ENCODE measurements at places on chromosomes 1 and 21.

DNA sequence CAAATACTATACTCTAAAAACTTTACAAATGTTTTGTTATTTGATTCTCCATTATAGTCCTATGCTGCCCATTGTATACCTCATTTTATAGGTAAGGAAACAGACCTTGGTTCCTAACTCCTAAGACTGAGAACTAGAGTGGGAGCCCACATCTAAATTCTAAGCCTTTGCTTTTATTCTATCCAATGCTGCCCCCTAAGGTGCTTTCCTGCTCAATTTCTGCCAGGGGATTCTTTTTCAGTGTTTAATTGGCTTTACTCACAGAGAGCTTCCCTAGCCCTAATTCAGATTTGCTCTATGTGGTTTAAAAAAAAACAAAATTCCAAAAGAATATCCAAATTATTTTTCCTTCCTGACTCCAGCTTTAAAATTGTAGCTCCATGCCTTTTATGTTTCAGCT, 64.5 kb downstream of the KIF14 start:
- no peak for DNase-seq

DNA sequence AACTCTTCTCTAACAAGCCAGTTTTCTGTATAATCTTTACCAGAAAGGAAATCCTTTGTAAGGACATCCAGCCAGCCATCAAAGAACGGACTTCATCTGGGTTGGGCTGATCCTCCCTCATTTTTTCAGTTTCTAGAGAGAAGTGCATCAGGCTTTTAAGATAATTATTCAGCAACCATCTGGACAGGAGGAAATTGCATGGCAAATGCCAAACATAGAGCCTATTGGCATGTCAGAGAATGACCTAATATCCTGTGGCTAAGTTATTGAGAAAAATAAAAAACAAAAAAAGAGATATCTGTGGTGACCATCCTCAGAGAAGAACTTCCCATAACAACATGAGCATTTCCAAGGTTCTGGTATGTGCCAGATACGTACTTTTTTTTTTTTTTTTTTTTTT, 74.9 kb upstream of the BEND5 start:
- DNase-seq: peak; percentile 80

- peak; percentile 12 for DNase-seq
Measured at GRCh38 chr1:27668808-27669723, 2.9 kb downstream of the IFI6 start.

- DNase-seq: peak; percentile 97
Measured at GRCh38 chr1:3312898-3313575, 141.4 kb upstream of the ARHGEF16 start.

- DNase-seq: no peak
Measured at GRCh38 chr1:183291802-183292514, 105.9 kb downstream of the LAMC2 start.

GRCh38 chr21:27269644-27270043, 302.8 kb upstream of the ADAMTS5 start:
- DNase-seq: peak; percentile 89

GRCh38 chr1:27413004-27413403, 20.6 kb downstream of the GPR3 start:
- peak; percentile 14 for DNase-seq

DNA sequence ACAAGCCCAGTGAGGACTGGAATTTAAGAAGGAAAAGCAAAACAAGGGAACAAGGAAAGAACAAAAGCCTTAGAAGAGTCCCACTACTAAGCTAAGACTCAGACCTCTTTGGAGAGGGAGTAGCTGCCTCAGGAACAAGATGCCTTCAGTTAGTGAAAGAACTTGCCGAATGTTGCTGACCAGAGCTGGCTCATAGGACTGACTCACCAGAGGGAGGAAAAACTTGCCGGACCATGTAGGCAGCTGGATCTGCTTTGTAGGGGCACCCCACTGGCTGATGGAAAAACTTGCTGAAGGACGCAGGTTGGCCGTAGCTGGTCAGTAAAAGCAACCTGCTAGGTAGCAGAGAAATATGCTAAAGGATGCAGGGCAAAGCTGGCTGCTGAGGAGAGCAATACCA, 15.3 kb upstream of the ZSWIM5 start:
- no peak for DNase-seq

DNA sequence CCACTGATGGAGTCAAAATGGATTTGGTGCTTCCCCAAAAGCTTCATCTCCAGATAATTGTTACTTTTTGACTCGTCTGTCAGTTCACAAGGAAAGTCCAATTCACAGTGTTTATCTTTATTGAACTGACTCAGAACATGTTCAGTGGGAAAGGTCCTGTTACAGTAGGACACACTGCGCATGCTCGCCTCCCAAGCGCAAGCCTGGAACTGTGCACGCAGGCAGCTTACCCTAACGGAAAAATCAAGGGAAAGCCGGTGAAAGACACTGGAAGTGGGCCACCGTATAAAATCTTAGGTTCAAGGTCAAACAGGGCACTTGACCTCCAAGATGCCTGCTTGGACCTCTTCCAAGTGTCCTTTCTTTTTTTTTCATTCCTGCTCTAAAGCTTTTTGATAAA, 174.6 kb downstream of the USP25 start:
- DNase-seq: no peak

- DNase-seq: no peak
Measured at GRCh38 chr1:29801561-29801973, 565.2 kb downstream of the PTPRU start.

DNA sequence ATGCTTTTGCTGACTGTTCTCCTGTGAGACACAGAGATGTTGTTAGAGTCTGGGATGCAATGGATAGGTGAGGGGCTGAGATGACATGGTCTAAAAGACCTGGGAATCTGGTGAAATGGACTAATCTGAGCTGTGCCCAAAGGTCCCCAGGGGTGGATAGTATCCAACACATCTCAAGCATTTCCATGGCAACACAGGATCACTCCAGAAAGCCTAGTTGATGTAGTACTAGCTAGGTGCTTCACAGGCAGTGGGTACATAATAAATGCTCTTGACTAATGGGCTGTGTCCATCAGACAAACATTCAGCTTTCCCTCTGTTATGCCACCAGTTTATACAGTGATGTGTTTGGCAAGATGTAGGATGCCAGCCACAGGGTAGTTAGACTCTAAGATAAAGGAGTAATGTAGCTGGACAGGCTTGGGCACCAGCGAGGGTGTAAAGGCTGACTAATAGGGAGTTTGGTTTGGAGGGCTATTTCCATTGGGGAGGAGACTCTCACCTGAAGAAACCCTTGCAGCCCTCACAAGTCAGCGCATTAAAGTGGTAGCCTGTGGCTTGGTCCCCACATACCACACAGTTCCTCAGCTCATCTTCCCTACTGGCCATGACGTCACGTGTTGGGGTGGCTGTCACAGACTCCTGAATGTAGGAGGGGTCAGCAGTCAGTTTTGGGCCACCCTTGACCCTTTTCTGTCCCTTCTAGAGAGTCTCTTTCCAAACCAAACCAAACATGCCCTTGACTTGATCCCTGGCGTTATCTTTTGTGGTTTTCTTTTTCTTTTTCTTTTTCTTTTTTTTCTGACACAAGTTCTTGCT, 1.8 kb downstream of the NR1I3 start:
- DNase-seq: no peak

DNA sequence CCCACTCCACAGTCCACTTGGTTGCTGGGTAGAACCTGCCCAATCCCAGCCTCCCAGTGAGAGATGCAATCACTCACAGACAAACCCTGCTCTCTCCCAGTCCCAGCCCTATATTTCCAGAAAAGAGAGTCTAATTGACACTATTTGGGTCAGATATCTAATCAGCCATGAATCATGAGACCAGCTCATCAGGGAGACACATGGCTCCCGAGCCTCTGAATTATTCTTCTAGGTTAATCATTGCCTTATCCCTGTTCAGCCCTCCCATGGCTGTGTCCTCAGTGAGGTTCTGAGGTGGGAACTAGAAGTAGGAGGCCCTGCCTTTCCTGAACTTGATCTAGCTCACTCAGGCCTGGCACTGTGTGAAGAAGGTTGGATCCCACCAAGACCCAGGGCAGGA, 49.9 kb upstream of the ZC3H12A start:
- no peak for DNase-seq

DNA sequence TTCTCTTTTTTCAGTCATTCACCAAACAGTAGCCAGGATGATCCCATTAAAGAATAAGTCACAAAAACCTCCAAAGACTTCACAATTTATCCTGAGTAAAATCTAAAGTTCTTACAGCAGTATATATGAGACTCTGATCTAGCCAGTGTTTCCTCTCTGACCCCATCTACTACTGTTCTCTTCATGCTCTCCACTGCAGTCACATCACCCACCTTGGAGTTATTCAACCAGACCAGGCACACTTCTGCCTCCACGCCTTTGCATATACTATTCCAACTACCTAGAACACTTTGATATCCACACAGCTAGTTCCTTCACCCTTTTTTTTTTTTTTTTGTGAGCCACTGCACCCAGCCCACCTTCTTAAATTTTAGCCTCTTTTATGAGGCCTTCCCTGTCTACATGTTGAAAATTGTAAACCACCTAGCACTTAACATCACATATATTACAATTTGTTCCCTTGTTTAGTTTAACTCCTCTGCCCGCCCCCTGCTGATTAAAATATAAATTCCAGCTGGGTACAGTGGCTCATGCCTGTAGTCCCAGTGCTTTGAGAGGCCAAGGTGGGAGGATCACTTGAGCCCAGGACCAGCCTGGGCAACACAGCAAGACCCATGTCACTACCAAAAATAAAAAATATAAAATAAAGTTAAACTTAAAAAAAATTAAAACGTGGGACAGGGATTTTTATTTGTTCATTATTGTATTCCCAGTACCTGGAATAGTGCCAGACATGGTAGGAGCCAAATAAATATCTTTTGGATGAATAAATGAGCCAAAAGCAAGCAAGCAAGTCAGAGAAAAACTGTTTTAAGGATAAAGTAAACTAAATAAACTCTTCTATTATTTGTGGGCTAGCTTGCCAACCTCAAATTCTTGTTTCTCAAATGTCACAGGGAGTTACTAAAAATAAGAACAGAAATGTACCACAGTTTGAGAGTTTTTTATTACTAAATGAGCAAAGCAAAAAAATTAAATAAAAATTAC, 35.2 kb upstream of the MUTYH start:
- no peak for DNase-seq

GRCh38 chr21:26844258-26845065, 747 bp downstream of the ADAMTS1 start:
- no peak for DNase-seq

DNA sequence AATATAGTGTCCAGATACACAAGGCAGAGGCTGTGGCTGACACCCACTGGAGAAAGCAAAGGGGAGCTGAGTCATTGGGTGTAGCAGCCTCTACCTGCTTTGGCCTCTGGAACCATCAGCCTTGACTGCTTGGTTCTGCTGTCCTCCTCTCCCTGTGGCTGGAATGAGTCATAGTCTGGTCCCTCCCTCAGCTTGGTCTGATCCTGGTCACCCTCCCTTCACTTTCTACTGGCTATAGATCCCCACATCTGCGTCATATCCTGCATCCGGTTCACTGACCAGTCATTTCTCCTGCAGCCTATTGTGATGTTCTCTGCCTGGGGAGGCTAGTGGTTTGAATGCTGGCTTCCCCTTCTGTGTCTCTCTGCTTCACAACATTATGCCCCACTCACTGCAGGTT, 372.8 kb upstream of the DAB1 start:
- DNase-seq: no peak

DNA sequence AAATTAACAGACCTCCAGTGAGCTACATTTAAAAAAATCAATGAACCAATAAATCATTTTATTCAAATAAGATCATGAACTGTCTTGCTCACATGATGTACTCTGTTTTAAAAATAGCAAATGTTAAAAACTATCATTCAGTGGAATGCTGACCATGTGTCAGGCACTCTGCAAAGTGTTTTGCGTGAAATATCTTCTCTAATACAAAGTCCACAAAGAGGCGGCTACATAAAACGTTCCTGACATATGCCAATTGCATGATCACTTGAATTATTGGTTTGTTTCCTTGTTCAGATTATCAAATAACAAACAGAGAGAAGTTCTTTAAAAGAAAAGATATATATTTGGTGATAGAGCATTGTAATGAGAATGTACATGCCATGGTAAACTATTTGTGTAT, 10.7 kb downstream of the FMO2 start:
- no peak for DNase-seq

GRCh38 chr1:169043823-169044222, 62.7 kb upstream of the ATP1B1 start:
- no peak for DNase-seq

DNA sequence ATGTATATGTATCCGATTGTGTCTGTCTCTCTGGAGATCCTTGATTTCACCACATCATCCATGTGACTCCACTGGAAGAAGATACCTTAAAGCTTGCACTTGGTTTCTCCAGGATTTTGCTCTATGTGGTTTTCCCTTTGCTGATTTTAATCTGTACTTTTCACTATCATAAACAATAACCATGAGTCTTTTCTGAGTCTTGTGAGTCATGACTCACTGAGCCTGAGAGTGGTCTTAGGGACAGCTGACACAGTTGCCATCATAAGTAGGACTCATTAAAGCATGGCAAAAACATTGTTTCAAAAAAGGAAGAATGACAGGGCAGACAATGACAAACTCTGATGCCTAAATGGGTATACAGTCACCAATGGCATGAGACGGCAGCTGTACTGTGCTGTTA, 226.2 kb downstream of the AKT3 start:
- no peak for DNase-seq

GRCh38 chr1:39980555-39981313, 25.8 kb downstream of the MFSD2A start:
- peak; percentile 27 for DNase-seq

GRCh38 chr1:233661376-233662159, 47.7 kb downstream of the KCNK1 start:
- DNase-seq: no peak

DNA sequence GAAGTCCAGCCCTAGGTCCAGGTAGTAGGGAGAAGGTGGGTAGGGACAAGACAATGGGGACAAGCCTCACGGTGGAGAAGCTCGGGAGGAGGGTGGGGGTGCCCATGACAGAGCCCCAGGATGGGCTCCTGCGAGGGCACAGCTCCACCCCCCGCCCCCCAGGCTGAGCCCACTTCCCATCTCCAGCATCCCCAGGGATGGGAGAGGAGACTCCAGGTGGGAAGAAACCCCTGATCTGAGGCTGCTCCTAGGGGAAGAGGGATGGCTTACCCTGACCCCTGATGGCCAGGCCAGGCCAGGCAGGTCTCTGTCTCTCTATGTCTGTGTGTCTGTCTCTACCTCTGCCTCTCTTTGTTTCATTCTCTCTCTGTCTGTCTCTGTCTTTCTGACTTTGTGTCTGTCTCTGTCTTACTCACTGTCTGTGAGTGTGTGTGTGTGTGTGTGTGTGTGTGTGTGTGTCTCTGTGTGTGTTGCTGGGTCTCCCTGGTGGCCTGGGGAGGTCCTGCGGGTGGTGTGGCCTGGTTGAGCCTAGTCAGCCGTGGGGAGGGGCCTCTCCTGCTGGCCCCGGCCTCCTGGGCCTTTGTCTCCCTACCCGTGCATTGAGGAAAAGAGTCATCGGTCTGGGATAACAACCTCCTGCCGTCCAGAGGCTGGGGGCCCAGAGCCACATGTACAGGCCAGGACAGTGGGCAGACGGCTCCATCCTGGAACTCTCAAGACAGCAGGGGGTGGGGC, 45.7 kb downstream of the WNT9A start:
- DNase-seq: no peak

DNA sequence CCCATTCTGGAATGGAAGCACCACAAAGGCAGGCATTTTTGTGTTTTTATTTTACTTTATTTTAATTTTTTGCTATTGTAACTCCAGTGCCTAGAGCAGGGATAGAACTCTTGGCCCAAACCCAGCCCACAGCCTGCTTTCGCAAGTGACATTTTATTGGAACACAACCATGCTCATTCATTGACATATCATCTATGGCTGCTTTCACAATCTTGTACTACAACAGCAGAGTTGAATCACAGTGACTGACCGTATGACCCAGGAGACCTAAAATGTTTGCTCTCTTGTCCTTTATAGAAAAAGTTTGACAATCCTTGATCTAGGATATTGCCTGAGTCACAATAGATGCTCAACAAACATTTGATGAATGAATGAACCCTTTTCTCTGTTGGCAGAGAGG, 83.9 kb upstream of the ATP1A1 start:
- no peak for DNase-seq
